ENCODE measurements at places on chromosomes 4 and X.

GRCh38 chrX:1391370-1391706 is 575 bp downstream of the SLC25A6 start:
- no peak for DNase-seq

DNA sequence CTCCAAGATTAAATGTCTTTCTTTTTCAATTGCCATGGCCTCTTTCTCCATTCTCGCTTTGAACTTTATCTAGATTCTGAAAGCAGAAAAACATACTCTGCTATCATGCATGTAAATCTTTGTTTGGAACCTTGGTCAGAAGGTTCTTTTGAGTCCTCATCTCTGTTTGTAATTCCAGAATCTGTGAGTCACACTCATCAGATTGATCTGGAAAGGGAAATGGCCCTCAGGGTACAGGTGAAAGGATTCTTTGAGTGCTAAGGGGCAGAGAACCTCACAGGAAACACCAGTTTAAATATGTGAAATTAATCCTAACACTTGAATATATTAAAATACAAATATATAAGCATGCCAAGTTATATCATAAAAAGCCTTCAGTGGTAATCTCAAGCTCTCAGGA is 211.0 kb upstream of the ADGRL3 start:
- DNase-seq: no peak

DNA sequence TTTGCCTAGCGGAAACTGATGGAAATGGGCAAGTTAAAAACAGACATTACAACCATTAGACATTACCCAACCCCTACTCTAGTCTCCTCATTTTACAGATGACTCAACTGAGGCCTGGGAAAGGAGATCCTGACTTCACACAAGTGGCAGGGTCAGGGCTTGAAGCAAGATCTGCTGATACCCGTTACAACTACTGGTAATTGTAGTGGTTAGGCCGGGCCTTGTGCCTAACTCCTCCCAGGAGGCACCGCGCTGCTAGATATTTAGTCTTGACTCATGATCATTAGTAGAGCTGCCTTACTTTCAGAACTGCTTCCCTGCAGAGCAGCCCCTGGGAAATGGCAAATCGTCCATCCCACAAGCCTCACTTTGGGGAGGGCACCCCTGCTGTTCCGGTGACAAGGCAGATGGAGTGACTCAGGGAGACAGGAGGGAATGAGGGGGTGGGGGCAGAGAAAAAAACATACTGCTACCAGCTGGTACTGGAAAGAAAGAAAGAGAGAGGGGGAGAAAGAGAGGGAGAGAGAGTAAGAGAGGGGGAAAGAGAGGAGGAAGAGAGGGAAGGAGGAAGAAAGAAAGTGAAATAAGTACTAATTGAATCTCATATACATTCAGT is 12.2 kb downstream of the ARHGEF6 start:
- peak; percentile 47 for DNase-seq

DNA sequence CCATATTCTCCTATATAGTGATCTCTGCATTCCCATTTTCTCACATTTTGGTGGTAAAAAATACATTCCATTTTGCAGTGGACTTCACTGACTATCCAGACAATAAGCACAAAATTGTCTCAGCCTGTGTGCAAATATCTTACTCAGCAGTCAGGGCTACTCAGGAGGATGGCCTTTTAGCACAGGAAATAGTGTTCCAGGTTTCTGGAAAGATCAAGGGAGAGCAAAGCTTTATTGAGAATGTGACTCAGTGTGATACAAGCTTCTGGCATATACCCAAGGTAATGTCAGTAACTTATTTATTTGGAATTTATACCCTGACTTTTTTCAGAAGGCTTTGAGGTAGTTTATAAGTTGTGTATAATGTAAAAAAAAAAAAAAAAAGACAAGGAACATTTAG is 233.4 kb downstream of the TEX13A start:
- peak; percentile 83 for DNase-seq

DNA sequence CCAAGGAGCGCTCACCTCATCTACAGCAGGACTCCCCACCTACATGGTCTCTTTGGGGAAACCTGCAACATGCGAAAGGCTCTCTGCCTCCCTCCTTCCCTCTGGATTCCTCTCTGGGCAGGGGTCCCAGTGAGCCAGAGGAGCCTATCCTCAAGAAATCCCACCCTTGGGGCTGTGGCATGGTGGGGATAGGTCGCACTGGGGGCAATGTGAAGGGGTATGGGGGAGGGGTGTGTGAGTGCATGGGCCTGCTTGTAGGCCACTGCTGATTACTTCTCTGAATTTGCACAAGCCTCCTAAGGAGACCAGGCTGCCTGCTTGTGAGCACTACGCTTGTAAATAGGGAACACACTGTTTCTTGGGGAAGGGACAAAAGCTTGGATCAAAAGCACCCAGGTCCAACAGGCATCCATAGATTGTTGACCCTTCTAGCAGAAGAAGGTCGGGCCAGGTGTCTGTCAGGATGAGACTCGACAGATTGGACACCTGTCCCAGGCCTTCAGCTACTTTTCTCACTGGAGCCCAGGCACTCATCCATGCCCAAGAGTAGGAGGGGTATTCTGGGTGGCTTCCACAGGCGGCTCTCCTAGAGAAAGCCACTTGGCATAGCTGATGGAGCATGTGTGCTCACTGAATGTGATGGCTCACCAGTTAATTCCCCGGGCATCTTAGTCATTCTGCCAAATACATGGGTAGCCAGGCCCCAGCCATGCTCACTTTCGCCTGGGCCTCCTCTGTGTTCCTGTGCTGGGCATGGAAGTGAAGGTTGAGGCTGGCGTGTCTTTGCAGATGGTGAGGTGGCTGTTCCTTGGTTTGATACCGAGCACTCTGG is 75.0 kb downstream of the NBDY start:
- peak; percentile 32 for DNase-seq

GRCh38 chrX:102979536-102979935 is 42.5 kb downstream of the RAB40AL start:
- DNase-seq: no peak

GRCh38 chr4:15689540-15689939 is 7.9 kb downstream of the FAM200B start:
- DNase-seq: peak; percentile 36

DNA sequence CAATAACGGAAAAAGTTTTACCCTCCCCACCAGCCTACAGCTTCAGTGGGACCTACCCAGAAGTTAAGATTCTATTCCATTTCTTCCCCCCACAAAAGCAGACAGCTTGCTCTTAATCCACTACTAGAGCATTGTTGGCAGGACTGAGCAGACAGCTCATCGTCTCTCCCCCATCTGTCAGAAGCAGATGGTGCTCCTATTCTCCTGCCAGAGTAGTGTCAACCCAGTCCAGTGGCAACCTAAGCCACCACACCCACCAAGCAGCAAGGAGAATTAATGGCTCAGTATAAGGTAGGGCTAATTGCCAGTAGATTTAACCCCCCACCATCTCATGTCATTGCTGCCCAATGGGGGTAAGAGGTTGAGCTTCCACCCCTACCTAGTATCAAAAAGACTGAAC is 62.0 kb downstream of the AWAT2 start:
- DNase-seq: no peak

DNA sequence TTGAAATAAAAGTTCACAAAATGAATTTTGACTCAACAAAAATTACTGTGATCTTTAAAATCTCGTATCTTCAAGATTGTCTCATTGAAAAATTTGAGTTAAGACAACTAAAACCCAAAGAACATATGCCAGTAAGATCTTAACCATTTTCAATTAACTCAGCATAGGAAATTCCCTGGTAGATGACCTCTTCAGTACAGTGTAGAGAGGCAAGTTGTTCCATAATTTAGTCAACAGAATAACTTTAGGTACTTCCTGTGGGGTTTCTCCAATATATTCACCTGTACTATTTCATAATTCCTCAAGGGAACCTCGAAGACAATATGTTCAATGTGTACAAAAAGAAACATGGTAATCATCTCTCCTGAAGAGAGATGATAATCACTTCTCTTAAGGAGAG is 145.3 kb downstream of the COL25A1 start:
- DNase-seq: no peak

- peak; percentile 80 for DNase-seq
Observed at GRCh38 chr4:88659055-88659889, 38.4 kb downstream of the NAP1L5 start.

- no peak for DNase-seq
Observed at GRCh38 chrX:134711135-134711921, 53.1 kb upstream of the PLAC1 start.

DNA sequence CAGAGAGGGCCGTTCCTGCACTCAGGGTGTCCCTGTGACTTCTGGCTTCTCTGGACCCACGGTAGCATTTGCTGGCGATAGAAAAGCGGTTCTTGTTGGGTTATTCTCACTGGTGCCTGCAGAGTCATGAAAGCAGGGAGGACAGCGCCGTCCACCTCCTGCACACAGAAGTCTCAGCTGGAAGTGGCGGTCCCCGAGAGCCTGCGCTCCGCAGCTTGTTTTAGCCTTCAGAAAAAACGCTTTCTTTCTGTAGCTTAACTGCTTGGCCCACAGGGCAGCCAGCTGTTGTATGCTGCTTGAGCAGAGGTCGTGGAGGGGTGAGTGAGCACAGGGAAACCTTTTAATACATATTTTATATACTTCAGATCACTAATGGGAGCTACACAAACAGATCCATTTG is 400.7 kb upstream of the FAT1 start:
- DNase-seq: no peak

- DNase-seq: no peak
Observed at GRCh38 chrX:43679778-43680177, 23.7 kb downstream of the MAOA start.

DNA sequence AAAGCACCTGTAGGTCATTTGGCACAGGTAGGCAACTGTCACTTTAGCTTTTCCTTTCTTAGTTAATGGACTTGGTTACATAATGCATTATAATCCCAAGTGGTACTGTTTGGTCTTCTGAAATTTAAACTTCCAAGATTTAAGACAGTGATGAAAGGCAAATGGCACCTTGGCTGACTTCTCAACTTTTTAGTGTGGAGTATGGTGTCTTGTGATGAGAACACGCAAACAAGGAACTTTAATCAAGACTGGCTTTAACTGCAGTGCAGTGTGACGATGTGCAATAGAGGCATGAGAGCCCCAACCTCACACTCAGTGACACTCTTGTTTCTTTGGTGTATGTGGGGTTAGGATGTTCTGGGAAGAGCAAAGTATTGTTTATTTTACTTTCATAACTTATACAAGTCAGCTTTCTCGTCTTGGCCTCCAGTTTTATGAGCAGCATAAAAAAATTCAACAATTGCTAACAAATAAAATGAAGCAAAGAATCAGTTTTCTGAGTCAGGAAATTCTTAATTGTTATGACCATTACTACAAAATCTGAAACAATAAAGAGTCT is 171.9 kb downstream of the MAD2L1 start:
- no peak for DNase-seq

GRCh38 chr4:22625311-22625710 is 67.4 kb upstream of the GBA3 start:
- DNase-seq: peak; percentile 66

- no peak for DNase-seq
Observed at GRCh38 chr4:14294611-14295010, 667.1 kb upstream of the BOD1L1 start.
